MCF 10A (cell line): ENCODE measurements at places on chromosomes 13 and 19. TPM values are rescaled to one million over a fixed set of nuclear protein-coding genes. Genes with fewer than 3 reads are reported as not detected.

The ARHGAP33 gene
- 5.4 and 5.6 TPM in 2 replicates for total RNA-seq

The KLC3 gene
- total RNA-seq: 3.9 TPM in 2 replicates

- no peak for DNase-seq
- no peaks in the 10 kb centered on the region for H3K27me3 ChIP-seq
- no peak overlapping the region for H3K4me3 ChIP-seq
- H3K36me3 ChIP-seq: peaks cover 6% of the 10 kb centered on the region
Observed at GRCh38 chr13:99035715-99036114, 57.9 kb upstream of the DOCK9 start.

GRCh38 chr13:95480791-95481780, 71.4 kb upstream of the CLDN10 start:
- peaks cover 32% of the 10 kb centered on the region for H3K4me1 ChIP-seq
- DNase-seq: peak; percentile 58
- no peaks in the 10 kb centered on the region for H3K27me3 ChIP-seq
- no peaks in the 10 kb centered on the region for H3K36me3 ChIP-seq
- H3K4me3 ChIP-seq: no peak overlapping the region
- peak overlapping the region; percentile 36 for H3K27ac ChIP-seq

GRCh38 chr13:36132376-36132775, 1.2 kb upstream of the DCLK1 start:
- H3K36me3 ChIP-seq: no peaks in the 10 kb centered on the region
- no peak for DNase-seq
- no peak overlapping the region for H3K4me3 ChIP-seq
- H3K27me3 ChIP-seq: peaks cover 11% of the 10 kb centered on the region

DNA sequence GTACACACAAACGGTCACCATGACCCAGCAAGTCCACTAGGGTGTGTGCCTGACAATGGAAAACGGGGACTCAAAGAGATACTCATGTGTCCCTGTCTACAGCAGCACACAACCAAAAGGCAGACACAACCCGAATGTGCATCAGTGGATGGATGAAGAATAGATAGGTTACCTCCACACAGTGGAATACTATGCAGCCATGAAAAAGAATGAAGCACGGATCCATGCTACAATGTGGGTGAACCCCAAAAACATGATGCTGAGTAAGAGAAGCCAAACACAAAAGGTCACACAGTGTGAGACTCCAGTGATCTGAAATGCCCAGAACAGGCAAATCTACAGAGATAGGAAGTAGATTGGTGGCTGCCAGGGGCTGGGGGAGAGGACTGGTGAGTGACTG, 9.0 kb downstream of the CERS1 start:
- peaks cover 10% of the 10 kb centered on the region for H3K4me1 ChIP-seq
- H3K36me3 ChIP-seq: no peaks in the 10 kb centered on the region
- no peak for DNase-seq

The ZNF560 gene
- total RNA-seq: not detected in 2 replicates

The IGFL3 gene
- not detected in 2 replicates for total RNA-seq

- no peaks in the 10 kb centered on the region for H3K36me3 ChIP-seq
- no peaks in the 10 kb centered on the region for H3K27me3 ChIP-seq
- H3K4me1 ChIP-seq: no peaks in the 10 kb centered on the region
- H3K27ac ChIP-seq: no peak overlapping the region
- DNase-seq: no peak
- H3K4me3 ChIP-seq: no peak overlapping the region
Observed at GRCh38 chr13:107035186-107035585, 467.2 kb upstream of the ARGLU1 start.

The ZNF154 gene
- total RNA-seq: not detected in 2 replicates

The CYP4F11 gene
- 8.1 and 10.5 TPM in 2 replicates for total RNA-seq

DNA sequence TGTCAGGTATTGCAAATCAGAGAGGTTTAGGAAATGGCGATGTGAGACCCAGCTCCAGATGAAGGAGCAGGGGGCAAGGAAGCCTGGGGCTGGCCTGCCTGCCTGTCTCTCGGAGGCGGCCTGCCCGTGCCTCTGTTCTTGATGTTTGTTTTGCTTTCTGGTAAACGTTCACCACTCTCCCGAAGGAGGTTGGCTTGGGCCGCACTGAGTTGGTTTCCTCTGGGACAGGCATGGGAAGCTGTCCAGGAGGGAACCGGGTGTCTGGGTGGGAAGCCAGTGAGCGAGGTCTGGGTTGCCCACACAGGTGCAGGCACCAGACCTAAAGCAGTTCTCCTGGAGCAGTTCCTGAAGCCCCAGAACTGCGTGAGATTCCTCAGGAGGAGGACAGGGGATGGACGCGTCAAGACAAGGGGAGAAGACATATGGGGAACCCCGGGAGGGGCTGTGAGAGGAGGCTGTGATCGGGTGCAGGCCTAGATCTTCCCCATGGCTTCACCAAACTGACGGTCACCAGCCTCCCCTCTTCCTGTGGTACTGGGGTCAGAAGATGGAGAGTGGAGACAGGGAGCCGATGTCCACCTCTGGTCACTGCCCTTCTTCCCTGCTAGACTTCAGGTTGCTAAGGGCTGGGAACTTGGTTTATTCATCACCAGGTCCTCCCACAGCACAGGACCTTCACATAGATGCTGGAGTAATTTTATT, 15.2 kb downstream of the COL4A2 start:
- peaks cover 3% of the 10 kb centered on the region for H3K36me3 ChIP-seq
- H3K4me1 ChIP-seq: peaks cover 30% of the 10 kb centered on the region
- H3K4me3 ChIP-seq: no peak overlapping the region
- no peak for DNase-seq
- H3K27me3 ChIP-seq: no peaks in the 10 kb centered on the region

The ZNF878 gene
- total RNA-seq: not detected in 2 replicates

DNA sequence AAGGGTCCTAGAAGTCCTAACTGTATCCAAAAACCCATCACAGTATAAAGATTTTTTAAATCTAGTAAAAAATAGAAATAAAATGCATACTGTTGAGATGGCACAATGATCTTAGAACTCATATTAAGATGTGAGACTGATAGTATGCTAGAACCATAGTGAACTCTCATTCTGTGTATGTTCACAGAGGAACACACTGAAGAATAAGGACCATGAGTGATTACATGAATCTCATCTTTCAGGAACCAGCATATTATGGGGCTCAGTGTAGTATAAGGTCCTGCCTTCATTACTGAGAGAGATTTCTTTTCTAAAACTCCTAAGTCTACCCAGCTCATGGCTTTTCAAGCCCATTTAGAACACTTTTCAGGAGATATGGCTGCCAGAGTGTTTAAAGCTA, 59.8 kb upstream of the RFC3 start:
- H3K27ac ChIP-seq: no peak overlapping the region
- no peaks in the 10 kb centered on the region for H3K27me3 ChIP-seq
- H3K4me3 ChIP-seq: no peak overlapping the region
- H3K36me3 ChIP-seq: no peaks in the 10 kb centered on the region
- DNase-seq: no peak
- no peaks in the 10 kb centered on the region for H3K4me1 ChIP-seq

- no peaks in the 10 kb centered on the region for H3K36me3 ChIP-seq
- H3K4me3 ChIP-seq: no peak overlapping the region
- DNase-seq: no peak
- H3K4me1 ChIP-seq: no peaks in the 10 kb centered on the region
Observed at GRCh38 chr19:56372281-56372680, 21.1 kb downstream of the ZNF582 start.

The CEACAM3 gene
- total RNA-seq: not detected in 2 replicates

- no peak overlapping the region for H3K4me3 ChIP-seq
- H3K27ac ChIP-seq: no peak overlapping the region
- H3K36me3 ChIP-seq: no peaks in the 10 kb centered on the region
- DNase-seq: no peak
- no peaks in the 10 kb centered on the region for H3K27me3 ChIP-seq
Observed at GRCh38 chr13:74194846-74195245, 60.6 kb upstream of the KLF12 start.

DNA sequence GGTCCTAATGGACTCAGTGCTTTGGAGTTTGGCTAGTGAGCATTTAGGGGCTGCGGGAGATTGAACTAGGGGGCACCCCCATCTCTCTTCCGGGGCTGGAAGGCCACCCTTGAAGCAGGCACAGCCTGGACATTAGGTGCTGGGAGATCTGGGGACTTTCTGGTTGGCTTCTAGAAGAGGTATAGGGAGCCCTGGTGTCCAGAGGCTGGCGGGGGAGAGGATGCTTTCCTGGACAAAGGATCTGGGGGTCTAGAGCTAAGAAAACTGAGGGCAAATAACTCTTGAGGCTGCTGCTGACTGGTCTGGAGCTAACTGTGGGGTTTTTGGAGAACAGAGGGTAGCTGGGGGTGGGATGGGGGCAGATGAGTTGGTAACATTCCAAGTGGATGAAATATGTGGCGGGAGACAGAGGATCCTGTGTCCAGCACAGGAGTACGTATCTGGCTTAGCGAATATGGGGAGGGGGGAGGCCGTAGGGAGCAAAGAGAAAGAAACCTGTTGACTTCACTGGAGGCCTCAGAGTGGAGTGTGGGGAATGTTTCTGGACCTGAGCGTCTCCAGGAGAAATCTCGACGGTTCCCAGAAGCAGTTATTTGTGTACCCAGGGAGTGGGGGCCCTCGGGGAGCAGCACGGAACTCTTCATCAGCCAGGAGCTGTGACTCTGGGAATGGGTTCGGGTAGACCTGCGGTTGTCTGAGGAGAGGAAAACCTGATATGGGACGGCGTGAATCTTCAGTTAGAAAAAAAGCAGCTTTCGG, 1.4 kb downstream of the HNRNPUL1 start:
- H3K4me3 ChIP-seq: peak overlapping the region; percentile 89
- H3K4me1 ChIP-seq: peaks cover 42% of the 10 kb centered on the region
- H3K27ac ChIP-seq: peak overlapping the region; percentile 100
- peak; percentile 22 for DNase-seq
- H3K36me3 ChIP-seq: peaks cover 73% of the 10 kb centered on the region

The CLC gene
- not detected in 2 replicates for total RNA-seq

The MBD3L3 gene
- total RNA-seq: not detected in 2 replicates

The SOX1 gene
- not detected in 2 replicates for total RNA-seq

DNA sequence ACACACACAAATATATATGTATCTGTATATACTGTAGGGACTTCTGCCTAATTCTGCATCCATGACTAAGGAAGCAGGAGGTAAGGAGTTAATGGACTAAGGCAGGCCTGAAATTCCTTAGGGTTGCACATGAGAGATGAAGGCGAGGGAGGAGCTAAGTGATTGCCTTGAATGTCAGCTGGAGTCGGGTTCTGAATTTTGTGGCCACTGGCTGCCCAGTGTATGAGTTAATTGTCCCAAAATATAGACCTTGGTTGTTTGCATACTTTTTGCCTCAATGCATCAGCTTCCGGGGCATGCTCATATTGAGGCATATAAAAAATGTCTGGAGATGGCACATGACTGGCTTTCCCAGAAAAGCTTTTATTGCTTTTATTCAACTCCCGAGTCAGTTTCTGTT, 245.5 kb downstream of the TDRD3 start:
- H3K36me3 ChIP-seq: no peaks in the 10 kb centered on the region
- H3K27me3 ChIP-seq: peaks cover 64% of the 10 kb centered on the region
- DNase-seq: no peak
- H3K4me1 ChIP-seq: no peaks in the 10 kb centered on the region
- H3K4me3 ChIP-seq: no peak overlapping the region

DNA sequence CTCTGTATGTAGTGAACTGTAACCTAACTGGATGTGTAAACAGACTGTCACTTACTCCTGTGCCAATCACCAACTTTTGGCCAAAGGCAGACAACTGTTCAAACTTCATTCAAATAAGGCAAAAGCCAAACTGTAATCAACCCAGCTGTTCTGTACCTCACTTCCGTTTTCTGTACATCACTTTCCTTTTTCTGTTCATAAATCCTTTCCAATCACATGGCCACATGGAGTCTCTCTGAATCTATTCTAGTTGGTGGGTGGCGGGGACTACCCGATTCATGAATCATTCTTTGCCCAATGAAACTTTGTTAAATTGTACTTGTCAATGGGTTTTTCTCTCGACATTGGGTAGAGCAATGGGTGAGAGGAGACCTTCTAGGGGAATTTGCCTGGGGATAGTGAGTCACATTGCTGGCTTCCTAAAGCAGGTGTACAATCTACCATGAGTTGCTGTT, 178.3 kb upstream of the RFC3 start:
- peak; percentile 58 for DNase-seq
- peaks cover 65% of the 10 kb centered on the region for H3K4me1 ChIP-seq

The PNMA8C gene
- total RNA-seq: not detected in 2 replicates

DNA sequence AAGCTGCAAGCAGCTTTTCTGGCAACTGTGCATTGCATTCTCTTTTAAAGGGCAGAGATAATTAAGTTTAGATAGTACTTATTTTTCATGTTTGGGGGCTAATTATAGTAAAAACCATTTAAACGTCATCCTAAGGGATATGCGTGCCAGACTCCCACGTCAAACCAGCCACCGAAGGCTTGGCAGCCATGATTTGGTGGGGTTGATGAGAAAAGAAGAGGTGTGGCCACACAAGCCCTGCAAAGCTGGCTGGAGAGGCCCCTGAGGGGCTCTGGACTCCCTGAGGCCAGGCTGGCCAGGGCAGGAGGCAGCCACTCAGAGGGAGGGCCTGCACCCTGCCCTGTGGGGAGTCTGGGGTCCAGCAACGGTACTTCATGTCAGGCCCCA, 17.5 kb downstream of the PEPD start:
- H3K27me3 ChIP-seq: no peaks in the 10 kb centered on the region
- no peak overlapping the region for H3K27ac ChIP-seq
- no peaks in the 10 kb centered on the region for H3K36me3 ChIP-seq
- H3K4me1 ChIP-seq: no peaks in the 10 kb centered on the region
- DNase-seq: no peak
- no peak overlapping the region for H3K4me3 ChIP-seq

- peak overlapping the region; percentile 100 for H3K27ac ChIP-seq
- peaks cover 46% of the 10 kb centered on the region for H3K4me1 ChIP-seq
- H3K27me3 ChIP-seq: no peaks in the 10 kb centered on the region
- peak overlapping the region; percentile 61 for H3K4me3 ChIP-seq
Observed at GRCh38 chr19:38658462-38659306, 11.2 kb downstream of the ACTN4 start.

The GIPR gene
- total RNA-seq: not detected in 2 replicates

DNA sequence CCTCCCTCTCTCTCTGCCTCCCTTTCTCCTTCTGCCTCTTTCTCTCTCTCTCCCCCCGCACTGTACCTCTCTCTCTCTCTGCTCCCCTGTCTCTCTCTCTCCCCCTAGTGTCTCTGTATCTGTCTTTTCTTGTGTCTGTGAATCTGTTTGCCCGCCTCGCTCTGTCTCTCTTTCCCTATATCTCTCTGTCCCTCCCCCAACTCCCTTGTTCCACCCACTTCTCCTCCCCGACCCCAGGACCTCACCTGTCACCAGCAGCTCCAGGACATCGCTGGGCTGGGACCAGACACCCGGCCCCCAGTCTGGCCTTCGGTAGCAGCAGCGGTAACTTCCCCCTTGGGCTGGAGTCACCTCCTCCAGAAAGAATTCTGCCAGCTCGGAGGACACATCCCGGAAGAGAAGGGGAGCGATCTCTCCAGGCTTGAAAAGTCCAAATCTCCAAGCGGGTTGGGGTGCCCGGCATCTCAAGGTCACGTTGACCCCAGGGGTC, 3.9 kb downstream of the OSCAR start:
- H3K4me3 ChIP-seq: peak overlapping the region; percentile 40
- H3K4me1 ChIP-seq: peaks cover 10% of the 10 kb centered on the region

The KANK3 gene
- total RNA-seq: 0.79 and 1.2 TPM in 2 replicates

GRCh38 chr13:99926014-99926731, 45.4 kb downstream of the ZIC5 start:
- H3K27me3 ChIP-seq: no peaks in the 10 kb centered on the region
- DNase-seq: no peak
- no peaks in the 10 kb centered on the region for H3K4me1 ChIP-seq
- H3K4me3 ChIP-seq: no peak overlapping the region
- peaks cover 5% of the 10 kb centered on the region for H3K36me3 ChIP-seq
- H3K27ac ChIP-seq: no peak overlapping the region

GRCh38 chr13:25051065-25051464, 44.9 kb upstream of the PABPC3 start:
- no peaks in the 10 kb centered on the region for H3K4me1 ChIP-seq
- no peak for DNase-seq
- H3K36me3 ChIP-seq: no peaks in the 10 kb centered on the region
- H3K27me3 ChIP-seq: peaks cover 67% of the 10 kb centered on the region
- H3K4me3 ChIP-seq: no peak overlapping the region
- no peak overlapping the region for H3K27ac ChIP-seq
